ENCODE measurements at places on chromosomes 3 and 15.

DNA sequence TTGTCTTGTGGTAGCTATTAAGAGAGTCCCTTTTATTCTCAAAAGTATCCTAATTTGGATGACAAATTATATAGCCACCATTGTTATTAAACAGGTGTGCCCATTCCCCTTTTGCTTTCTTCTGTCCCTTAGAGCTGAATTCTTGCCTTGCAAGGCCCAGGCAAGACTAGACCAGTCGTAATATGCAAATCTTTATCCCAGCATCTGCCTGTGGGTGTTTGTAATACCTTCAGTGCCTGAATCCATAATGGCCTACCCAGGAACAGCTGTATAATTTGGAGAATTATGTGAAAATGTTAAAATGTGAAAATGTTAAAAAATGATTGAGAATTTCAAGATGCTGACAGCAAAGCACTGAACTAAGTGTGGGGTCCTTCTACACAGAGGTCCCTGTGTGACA, 403.0 kb upstream of the RBMS3 start:
- no peak for DNase-seq

GRCh38 chr15:40290918-40291574, 8.2 kb upstream of the ANKRD63 start:
- DNase-seq, result no peak

- DNase-seq, result no peak
These were observed 48.7 kb downstream of the CNOT10 start for GRCh38 chr3:32733631-32734229.

- DNase-seq, result no peak
These were observed 337.7 kb downstream of the NEK10 start for GRCh38 chr3:27031476-27031875.

Measured in activated effector memory CD4-positive, alpha-beta T cell treated with anti-CD3 and anti-CD28 coated beads, Interleukin-2, amount 50 U/mL, for 16 hours (primary cell).